Sigmoid colon (tissue), 7 donors: ENCODE measurements at places on chromosomes 12 and 14. TPM values are rescaled to one million over a fixed set of nuclear protein-coding genes. Genes with fewer than 3 reads are reported as not detected.

Gene MAP1LC3B2
- total RNA-seq, result not detected

Gene FAM222A
- 2.2 TPM for total RNA-seq

Gene RIMKLB
- 55.9 TPM for total RNA-seq

Gene LTB4R2
- total RNA-seq, result 2.5 TPM

Gene LPAR5
- total RNA-seq, result 0.28 TPM

Gene PSME2
- total RNA-seq, result 39.1 TPM

Gene FITM1
- total RNA-seq, result not detected

Gene CPM
- 81.0 TPM for total RNA-seq

Gene ANP32D
- 3.9 TPM for total RNA-seq

DNA sequence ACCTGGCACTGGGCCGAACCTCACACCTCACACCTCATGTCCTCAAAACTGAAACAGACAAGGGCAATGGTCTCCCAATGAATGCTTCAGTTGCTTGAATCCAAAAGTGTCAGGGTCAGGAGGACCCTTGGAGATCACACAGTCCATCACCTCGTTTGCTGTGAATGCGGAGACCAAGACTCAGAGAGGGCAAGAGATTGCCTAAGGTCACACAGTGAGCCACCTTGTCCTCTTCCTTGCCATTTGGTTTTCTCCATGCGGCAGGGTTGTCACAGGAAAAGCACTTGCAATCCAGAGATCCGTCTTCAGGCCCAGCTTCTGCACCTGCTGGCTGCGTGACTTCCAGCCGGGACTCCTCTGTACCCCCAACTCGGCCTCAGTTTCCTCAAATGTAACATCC, 28.0 kb downstream of the MVK start:
- no peak overlapping the region for H3K4me3 ChIP-seq
- H3K36me3 ChIP-seq, result peaks cover 5% of the 10 kb centered on the region
- peaks cover 8% of the 10 kb centered on the region for H3K27me3 ChIP-seq
- peaks cover 9% of the 10 kb centered on the region for H3K4me1 ChIP-seq
- H3K27ac ChIP-seq, result no peak overlapping the region
- no peak for DNase-seq

DNA sequence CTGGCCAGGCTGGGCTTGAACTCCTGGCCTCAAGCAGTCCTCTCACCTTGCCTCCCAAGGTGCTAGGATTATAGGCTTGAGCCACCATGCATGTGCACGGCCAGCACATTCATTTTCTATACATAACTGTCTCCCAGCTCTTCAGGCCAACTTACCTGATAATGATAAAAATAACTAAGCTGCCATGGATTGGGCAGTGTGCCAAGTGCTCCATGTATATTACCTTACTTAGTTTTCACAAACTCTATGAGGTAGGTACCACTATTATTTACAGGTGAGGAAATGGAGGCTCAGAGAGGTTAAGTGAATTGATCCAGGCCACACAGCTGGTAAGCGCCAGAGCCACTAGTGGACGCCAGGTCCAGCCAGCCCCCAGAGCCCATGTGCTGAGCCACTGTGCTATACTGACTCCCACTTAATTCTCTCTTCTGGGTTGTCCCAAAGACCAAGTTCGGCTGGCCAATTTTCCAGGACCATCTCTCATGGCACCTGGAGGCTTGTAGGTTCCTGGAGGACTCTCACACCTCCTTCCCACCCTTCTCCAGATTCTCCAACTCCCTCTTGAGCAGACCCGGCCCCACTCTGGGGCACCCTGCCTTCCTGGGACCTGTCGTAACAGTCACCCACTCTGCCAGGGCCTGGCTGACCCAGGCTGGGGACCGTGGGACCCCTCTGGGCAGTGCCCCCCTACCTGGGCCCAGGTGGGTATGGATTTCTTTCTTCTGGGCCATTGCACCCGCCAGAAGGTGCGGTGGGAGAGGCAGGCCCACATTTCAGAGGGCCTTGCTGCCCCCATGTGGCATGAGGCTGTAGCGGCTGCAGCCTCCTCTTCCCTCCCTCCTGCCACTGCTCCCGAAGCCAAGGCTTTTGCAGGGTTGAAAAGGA, 30.2 kb upstream of the CIPC start:
- peaks cover 16% of the 10 kb centered on the region for H3K4me1 ChIP-seq
- H3K4me3 ChIP-seq, result no peak overlapping the region
- peak overlapping the region; percentile 54 for H3K27ac ChIP-seq

DNA sequence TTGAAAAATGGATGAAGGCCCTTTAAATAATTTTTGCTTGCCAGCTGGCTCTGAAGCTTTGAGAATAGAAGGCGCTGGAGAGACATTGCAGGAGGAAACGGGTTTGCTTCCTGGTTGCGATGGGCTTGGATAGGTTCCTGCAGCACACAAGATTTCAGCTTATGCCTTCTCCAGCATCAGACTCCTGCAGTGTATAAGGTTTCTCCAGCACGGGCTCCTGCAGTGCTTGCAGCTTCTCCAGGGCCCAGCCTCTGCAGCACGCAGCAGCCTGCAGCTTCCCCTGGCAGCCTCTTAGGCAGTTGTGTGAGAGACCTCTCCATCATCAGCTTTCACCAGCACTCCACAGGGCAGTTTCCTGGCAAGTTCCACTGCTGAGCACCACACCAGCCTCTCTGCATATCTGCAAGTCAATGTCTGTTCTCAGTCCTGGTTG, 78.7 kb upstream of the ZDHHC17 start:
- H3K27me3 ChIP-seq, result no peaks in the 10 kb centered on the region
- peaks cover 20% of the 10 kb centered on the region for H3K4me1 ChIP-seq
- DNase-seq, result no peak
- no peak overlapping the region for H3K27ac ChIP-seq

DNA sequence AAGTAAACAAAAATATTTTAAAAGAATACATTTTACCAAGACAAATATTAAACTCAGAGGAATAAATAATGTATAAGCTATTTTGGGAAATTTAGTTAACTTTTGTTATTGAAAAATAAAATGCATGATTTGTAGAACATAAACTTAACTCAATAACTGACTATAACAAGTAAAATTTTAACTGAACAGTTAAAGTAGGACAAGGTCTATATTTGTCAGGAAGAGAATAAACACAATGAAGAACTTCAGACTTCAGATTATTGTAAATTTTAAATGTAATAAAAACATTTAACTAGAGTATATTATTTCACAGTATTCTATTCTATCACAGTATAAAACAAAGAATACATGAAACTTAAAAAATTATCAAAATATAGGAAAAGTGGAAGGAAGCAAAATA, 948.8 kb upstream of the USP15 start:
- H3K4me3 ChIP-seq, result no peak overlapping the region
- no peak for DNase-seq
- no peaks in the 10 kb centered on the region for H3K4me1 ChIP-seq
- no peak overlapping the region for H3K27ac ChIP-seq
- no peaks in the 10 kb centered on the region for H3K27me3 ChIP-seq

GRCh38 chr12:12265571-12266388, 1.1 kb downstream of the LRP6 start:
- H3K4me1 ChIP-seq, result peaks cover 24% of the 10 kb centered on the region
- peak overlapping the region; percentile 99 for H3K27ac ChIP-seq
- peak overlapping the region; percentile 63 for H3K4me3 ChIP-seq
- H3K27me3 ChIP-seq, result no peaks in the 10 kb centered on the region
- H3K36me3 ChIP-seq, result no peaks in the 10 kb centered on the region

DNA sequence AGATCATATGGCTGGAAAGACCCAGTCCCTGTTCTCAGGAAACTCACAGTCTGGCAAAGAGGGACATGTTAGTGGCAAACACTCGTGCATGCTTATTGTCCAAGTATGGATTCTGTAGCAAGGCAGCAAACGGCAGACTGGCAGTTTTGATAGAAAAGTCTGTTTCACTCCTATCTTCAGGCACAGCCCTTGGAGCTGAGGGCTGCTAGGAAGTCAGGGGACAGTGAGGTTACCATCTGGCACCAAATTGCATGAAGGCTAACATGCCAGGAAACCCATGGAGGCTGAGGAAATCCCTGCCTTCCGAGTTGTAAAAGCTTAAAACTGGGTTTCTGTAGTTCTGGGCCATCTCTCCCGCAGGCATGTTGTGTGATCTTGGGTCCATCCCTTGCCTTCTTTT, 32.9 kb downstream of the CALM1 start:
- H3K27me3 ChIP-seq, result no peaks in the 10 kb centered on the region
- no peak for DNase-seq
- H3K36me3 ChIP-seq, result no peaks in the 10 kb centered on the region
- H3K4me1 ChIP-seq, result no peaks in the 10 kb centered on the region
- H3K27ac ChIP-seq, result no peak overlapping the region

DNA sequence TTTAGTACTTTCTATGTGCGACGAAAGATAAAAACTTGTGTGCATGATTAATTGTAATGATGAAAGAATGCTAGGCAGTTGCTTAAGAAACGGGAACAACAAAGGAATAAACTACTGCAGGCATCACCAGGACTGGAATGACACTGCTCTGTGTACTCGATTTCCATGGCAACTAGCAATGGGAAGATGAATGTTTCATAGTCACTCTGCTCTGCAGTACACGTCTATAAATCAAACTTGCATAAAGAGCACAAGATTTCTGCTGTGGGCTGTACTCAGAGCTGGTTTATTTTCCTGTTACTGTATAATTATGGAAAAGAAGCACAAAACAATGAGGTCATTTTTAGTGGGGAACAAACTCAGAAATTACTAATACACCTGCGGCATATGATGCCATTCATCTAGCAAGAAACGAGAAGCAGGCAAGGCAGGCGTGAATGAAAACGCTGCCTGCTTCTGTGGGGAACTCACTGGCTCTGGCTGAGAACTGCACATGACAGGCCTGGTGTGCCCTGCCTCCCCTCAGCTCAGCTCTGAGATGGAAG, 41.8 kb downstream of the EFCAB11 start:
- H3K27ac ChIP-seq, result peak overlapping the region; percentile 70
- no peaks in the 10 kb centered on the region for H3K27me3 ChIP-seq
- H3K4me1 ChIP-seq, result peaks cover 39% of the 10 kb centered on the region

DNA sequence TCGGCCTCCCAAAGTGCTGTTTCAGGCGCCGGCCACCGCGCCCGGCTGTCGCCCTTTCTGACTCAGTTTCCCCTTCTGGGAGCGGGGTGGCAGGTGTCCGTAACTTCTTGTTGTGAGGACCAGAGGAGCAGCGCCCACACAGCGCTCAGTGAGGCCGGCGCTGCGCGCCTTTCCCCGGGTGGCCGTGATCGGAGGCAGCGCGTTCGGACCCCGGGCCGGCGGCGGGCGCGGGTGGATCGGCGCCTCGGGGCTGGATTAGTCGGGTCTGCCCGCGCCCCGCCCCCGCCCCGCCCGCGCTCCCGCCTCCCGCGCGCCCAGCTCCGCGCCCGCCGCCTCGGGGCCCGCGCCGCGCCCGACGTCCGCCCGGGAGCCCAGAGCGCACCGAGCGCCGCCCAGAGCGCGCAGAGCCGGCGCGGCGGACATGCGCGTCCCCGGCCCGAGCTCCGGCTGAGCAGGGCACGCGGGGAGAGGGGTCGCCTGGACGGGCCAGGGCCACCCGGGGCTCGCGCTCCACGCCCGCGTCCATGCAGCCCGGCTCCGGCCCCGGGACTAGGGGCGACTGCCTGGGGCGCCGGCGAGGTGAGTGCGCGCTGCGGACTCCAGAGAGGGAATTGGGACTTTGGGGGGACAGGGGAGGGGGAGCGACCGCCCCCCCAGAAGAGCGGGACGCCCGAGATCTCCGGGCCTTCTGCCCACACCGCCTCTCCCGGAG, 50.6 kb downstream of the LRCOL1 start:
- no peak for DNase-seq
- no peaks in the 10 kb centered on the region for H3K36me3 ChIP-seq

DNA sequence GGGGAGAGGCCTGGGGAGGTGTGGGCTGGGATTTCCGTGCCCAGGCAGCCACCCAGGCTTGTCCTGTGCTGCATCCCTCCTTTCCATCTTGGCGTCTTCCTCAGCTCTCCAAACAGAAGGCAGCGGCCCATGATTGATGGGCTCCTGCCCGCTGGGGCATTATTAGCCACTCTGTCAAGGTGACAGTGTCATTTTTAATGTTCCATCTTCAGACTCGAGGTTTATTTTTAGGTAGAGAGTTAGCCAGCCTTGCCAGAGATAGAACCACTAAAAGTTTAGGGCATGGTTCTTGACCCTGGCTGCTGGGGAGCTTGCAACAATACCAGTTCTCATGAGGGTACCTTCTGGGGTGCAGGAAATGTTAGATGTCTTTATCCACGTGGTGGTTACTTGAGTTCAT, 90.1 kb downstream of the AACS start:
- H3K27me3 ChIP-seq, result no peaks in the 10 kb centered on the region
- no peaks in the 10 kb centered on the region for H3K4me1 ChIP-seq
- no peak overlapping the region for H3K27ac ChIP-seq
- no peak for DNase-seq
- H3K36me3 ChIP-seq, result no peaks in the 10 kb centered on the region
- H3K4me3 ChIP-seq, result no peak overlapping the region

DNA sequence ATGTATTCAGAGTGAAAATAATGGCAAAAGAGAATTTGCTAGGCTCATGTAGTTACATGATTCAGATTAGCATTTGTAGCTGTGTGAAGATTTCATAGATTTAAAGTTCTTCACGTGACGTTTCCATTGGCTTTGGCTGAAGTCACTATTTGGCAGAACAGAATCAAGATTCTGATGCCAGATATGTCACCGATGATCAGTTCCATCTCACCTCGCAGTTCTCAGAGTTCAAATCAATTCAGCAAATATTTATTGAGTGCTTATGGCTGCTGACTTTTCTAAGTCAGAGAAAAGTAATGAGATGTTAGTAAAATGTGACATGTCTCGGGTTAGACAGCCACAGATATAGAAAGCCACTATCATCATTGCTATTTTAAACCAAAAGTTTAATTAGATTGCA, 28.4 kb downstream of the ALX1 start:
- H3K27ac ChIP-seq, result no peak overlapping the region
- H3K4me1 ChIP-seq, result no peaks in the 10 kb centered on the region
- H3K27me3 ChIP-seq, result peaks cover 8% of the 10 kb centered on the region
- DNase-seq, result no peak
- H3K36me3 ChIP-seq, result no peaks in the 10 kb centered on the region

- DNase-seq, result no peak
- no peak overlapping the region for H3K27ac ChIP-seq
- H3K4me3 ChIP-seq, result no peak overlapping the region
These were observed 41.6 kb upstream of the CSRP2 start for GRCh38 chr12:76920172-76921099.

- no peaks in the 10 kb centered on the region for H3K27me3 ChIP-seq
- H3K36me3 ChIP-seq, result no peaks in the 10 kb centered on the region
- no peaks in the 10 kb centered on the region for H3K4me1 ChIP-seq
- DNase-seq, result no peak
These were observed 340.5 kb downstream of the TMTC2 start for GRCh38 chr12:83027021-83027723.

DNA sequence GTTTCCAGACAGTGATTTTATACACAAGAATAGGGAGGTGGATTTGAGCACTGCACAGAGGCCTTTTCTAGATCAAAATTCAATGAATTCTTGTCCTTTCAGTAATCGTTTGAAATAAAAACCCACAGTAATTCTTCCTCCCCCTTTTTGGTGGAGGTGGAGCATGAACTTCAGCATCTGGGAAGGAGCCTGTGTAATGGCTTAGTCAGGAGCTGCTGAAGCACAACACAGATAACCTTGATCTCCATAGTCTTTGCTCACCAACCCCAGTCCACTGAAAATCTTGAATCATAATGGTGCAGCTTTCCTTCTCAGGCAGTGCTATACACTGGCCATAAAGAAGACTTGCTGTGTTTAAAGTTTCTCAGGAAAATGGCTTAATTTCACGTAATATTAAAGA, 6.4 kb upstream of the TBPL2 start:
- H3K4me1 ChIP-seq, result no peaks in the 10 kb centered on the region
- H3K27ac ChIP-seq, result no peak overlapping the region
- H3K36me3 ChIP-seq, result no peaks in the 10 kb centered on the region
- H3K27me3 ChIP-seq, result no peaks in the 10 kb centered on the region
- no peak overlapping the region for H3K4me3 ChIP-seq

- DNase-seq, result no peak
- no peaks in the 10 kb centered on the region for H3K4me1 ChIP-seq
- no peak overlapping the region for H3K27ac ChIP-seq
- no peak overlapping the region for H3K4me3 ChIP-seq
- H3K27me3 ChIP-seq, result peaks cover 7% of the 10 kb centered on the region
These were observed 195.1 kb upstream of the RTL1 start for GRCh38 chr14:101098641-101099040.
